Bronchus fibroblast of lung (primary cell): ENCODE measurements at places on chromosomes 1 and 21. TPM values are rescaled to one million over a fixed set of nuclear protein-coding genes. Genes with fewer than 3 reads are reported as not detected.

Gene CELA2A
- not detected in 2 replicates for total RNA-seq

Gene CCDC190
- 0.89 and 1.7 TPM in 2 replicates for total RNA-seq

Gene SDC3
- total RNA-seq = 34.8 and 35.5 TPM in 2 replicates

Gene SLC39A1
- total RNA-seq = 112 and 118 TPM in 2 replicates

Gene TSPAN1
- 0.89 and 1.0 TPM in 2 replicates for total RNA-seq

Gene SPRR2D
- total RNA-seq = not detected in 2 replicates

Gene CRYAA
- total RNA-seq = not detected in 2 replicates
